ENCODE measurements at places on chromosomes 6 and 20.

- DNase-seq = no peak
Measured at GRCh38 chr20:54633374-54634355, 158.3 kb downstream of the DOK5 start.

DNA sequence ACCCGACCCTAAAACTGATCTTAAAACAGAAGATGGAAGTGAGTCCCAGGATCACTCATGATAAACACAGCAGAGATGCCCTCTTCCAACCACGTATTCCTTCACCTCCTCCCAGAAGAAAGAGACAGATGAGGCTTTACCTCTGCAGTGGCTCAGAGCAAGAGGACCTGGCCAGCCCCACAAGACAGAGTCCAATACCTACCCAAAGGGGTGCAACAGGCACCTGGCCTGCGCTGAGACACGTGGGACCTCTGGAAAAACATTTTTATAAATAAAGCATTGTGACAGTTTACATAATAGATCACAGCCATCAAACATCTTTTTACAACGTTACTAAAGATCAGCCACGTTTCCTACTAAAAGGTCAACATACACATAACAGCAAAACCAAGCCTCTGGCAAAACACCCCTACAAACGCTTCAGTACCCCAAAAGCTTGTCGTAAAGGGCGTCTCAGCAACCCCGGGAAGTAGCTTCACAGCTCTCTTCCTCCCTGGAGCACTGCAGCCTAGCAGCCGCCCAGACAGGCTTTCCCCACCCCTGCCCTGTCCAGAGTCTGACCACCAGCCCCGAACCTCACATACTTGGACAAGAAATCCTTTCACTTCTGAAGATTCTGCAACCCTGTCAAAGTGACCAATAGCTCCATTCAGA is 2.9 kb downstream of the TAF4 start:
- no peak for DNase-seq

DNA sequence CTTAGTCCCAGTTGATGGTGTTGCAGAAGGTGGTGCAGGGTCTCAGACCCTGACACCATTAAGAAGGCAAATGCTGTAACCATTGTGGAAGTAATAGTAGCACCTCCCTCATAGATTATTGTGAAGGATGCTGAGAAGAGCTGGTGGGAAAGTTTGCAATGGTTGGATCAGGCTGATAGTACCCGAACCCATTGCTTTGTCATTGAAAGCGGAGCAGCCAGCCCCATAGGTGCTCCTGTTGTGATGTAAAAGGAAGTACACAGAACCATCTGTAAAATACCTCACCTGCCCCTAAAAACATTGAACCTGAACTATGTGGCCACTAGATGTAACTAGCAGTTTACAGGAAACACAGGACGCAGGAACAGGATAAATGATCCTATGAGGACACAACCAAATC is 31.5 kb downstream of the RIOK1 start:
- DNase-seq = no peak

- no peak for DNase-seq
Measured at GRCh38 chr6:19394051-19394450, 443.1 kb upstream of the ID4 start.

- DNase-seq = no peak
Measured at GRCh38 chr20:11849270-11849915, 68.3 kb upstream of the BTBD3 start.

- DNase-seq = no peak
Measured at GRCh38 chr6:76803038-76803580, 660.2 kb downstream of the HTR1B start.

GRCh38 chr20:53247468-53248103 is 275.4 kb downstream of the TSHZ2 start:
- no peak for DNase-seq

DNA sequence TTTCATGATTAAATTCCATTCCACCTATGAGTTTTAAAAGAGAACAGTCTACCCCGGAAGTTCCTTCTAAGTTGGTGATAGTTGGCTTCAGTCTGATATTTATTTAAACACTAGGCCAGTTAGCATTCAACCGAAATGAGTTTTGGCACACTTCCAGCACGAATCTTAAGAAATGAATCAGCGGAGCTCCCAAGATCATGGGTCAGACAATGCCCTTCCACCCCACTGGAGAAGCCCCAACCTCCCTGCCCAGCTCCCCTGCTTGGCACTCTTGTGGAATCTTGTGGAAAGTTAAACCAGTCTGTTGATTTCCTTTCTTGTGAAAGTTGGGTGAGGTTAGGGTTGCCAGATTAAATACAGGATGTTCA is 64.3 kb downstream of the MKKS start:
- DNase-seq = no peak

DNA sequence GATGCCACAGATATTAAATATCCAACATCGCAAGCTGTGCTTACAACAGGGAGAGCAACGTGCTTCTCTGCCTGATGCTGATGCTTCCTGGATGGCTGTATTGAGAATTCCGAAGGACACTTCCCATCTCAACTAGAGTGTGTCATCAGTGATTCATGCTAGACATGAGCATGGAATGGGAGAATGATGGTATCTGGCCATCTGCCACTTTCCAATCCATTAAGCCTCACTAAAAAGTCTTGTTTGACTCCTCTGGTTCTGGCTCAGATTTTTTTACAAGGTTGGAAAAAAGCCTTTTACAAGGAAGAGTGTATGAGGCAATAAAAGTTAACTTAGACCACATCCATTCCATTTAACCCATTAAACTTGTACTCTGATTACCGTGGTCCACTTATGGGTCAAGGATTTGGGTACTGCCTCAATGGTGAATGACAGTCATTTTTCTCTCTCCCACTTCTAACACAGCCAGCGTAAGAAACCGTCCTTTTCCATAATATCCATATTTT is 265.3 kb downstream of the UST start:
- no peak for DNase-seq

DNA sequence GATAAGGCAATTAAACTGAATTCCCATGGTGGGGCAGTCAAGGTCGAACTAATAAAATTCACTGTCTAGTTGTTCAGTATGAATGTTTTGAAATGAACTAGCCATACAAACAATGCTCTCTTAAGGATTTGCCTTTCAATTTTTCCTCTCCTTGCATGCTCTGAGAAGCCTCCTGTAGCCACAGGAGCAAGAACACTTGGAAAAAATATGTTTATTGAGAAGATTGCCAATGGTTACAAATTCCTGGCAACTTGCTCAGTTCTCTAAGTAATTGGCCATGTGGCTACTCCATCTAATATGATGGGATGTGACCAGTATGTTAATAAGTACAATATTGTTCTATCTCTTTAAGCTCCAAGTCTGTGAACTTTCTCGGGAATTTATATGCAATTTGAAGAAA is 49.4 kb downstream of the FUT9 start:
- no peak for DNase-seq

DNA sequence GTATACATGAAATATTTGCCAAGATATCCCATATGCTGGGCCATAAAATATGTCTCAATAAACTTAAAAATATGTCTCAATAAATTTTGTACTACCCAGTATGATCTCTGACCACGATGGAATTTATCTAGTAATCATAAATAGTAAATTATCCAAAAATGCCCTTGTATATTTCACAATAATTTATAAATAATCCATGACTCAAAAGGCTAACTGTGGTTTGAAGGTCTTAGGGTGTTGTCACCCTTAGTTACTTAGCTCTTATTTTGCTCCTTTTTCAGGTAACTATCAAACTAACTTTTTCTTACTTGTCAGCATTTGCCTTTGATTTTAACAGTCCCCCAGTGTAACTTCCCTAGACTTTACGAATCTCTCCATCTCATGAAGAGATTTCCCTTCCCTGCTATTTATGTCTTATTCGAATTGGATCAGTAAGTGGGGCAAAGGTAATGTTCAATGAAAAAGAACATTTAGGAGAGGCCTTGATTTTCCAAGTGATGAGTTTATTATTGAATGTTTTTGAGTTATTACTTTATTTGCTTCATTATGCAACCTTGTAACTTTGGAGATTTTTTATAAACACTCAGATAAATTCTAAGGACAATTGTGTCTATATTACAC is 109.0 kb upstream of the THBS2 start:
- DNase-seq = no peak

GRCh38 chr20:4090756-4091489 is 75.6 kb upstream of the RNF24 start:
- no peak for DNase-seq

- DNase-seq = no peak
Measured at GRCh38 chr6:20168690-20169089, 43.6 kb downstream of the MBOAT1 start.

DNA sequence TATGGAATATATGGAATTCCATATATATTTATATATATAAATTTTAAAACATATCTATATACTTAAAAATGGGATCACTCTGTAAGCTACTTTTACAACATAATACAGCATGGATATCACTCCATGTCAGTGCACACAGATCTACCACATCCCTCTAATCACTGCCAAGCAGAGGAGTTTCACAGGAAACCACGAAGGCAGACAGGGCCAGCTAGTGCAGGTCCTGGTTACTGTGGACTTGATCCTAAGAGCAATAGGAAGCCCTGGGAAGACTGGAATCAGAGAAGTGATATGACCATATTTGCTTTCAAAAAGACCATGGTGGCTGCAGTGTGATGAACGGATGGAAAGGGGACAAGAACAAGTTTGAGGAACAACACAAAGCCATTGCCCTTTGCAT is 40.0 kb upstream of the NRN1 start:
- DNase-seq = no peak

- no peak for DNase-seq
Measured at GRCh38 chr6:120938164-120938875, 396.0 kb downstream of the TBC1D32 start.

- peak; percentile 18 for DNase-seq
Measured at GRCh38 chr6:154995254-154996015, at the start of gene TIAM2. Gene TIAM2 (plus strand): TSS chr6:154995315. CDS start chr6:155129224, 133,909 bp downstream.

DNA sequence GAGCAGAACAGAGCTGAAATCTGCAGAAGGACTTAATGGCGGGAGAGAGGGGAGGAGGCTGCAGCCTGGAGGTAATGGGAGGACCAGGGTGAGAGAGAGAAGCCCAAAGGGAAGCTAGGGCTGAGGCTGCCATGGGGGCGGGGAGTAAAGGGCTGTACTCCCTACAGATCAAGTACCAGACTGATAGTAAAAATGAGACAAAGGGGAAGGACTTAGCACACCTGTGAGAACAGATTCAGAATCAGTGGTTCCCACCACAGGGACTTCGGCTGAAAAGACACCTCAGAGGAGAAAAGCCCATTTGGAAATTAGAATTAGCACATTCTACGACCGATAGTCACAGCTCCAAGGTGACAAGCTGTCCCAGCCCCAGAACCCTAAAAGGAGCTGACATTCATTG is 6.4 kb upstream of the TBXT start:
- DNase-seq = no peak

DNA sequence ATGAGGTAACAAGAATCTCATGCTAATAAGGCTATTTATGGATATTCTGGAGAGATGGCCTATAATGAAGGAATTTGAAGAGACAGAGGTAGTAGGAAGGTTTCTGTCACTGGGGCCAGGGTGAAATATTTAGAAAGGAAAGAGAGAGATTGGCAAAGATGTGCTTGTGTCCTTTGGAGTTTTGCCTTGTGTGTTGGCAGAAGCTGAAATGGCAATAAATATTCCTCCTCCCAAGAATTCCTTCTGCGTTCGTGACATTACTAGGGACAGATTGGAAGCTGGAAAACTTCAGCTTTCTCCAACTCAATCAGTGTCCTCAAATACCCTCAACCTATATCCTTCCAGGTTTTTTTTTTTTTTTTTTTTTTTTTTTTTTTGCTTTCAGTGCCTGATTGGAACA is 6.3 kb downstream of the SAMD5 start:
- no peak for DNase-seq

DNA sequence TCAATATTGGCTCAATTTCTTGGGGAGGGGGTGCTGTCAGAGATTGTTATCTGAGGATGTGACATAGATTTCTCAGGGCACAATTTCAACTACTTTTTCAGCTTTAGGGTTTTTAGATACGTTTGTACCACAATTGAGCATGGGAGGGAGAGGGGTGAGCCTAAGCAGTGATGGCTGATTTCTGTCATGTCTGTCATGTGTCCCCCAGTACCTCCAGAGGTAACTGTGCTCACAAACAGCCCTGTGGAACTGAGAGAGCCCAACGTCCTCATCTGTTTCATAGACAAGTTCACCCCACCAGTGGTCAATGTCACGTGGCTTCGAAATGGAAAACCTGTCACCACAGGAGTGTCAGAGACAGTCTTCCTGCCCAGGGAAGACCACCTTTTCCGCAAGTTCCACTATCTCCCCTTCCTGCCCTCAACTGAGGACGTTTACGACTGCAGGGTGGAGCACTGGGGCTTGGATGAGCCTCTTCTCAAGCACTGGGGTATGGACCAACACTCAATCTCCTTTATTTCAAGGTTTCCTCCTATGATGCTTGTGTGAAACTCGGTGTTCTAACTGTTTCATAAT is 3.4 kb downstream of the HLA-DRA start:
- no peak for DNase-seq

DNA sequence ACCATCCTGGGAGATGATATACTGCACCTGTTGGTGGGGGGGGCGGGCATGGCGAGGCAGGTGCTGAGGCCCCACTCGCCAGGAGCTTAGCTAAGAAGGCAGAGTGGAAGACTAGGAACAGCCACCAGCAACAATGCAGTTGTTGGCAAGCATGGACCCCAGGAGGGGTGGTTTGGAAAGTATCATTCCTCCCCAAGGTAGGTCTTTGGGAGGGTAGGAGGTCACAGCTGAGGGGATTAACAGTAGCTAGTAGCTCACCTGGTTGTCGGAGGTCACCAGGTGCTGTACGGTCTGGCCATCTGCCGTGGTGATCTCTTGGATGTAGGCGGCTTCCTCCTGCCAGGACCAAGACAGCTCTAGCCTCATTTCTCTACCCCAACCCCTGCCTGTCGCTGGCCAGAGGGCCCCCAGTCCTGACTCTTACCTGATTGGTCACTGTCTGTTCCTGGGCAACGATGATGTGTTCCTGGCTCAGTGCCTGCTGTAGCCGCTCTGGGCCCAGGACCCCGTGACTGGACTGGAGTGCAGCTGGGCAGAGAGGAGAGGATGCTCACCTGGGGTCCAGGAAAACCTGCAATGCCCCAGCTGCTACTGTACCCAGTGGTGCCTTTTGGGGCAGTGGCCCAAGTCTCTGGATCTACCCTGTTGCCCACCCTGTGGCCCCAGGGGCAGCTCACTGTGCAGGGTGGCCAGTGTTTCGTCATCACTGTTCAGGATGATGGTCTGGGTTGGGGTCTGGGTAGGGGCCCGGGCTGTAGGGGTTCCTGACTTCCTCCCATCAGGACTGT is 15.3 kb downstream of the PCIF1 start:
- DNase-seq = no peak

DNA sequence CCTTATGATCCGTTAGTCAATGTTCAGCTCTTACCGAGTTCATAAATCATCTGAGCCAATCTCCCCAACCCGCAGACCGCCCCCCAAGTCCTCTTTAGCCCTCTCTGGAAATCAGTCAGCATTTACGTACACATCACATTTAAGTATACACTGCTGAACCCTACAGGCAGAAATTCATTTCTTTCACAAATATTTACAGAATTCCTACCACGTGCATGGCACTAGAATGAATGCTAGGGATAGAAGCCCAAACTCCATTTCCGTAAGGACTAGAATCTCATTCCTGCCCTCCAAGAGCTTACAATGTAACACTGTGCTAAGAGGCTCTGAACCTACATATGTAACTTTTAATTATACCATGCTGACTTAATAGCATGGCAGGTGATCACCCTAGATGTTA is 1.8 kb downstream of the OSER1 start:
- no peak for DNase-seq

GRCh38 chr6:34934516-34934915 is 45.5 kb downstream of the ANKS1A start:
- DNase-seq = no peak

Measured in stimulated activated CD8-positive, alpha-beta memory T cell treated with anti-CD3 and anti-CD28 coated beads, Interleukin-7, amount 100 ng/mL, for 48 hours (primary cell).